Stimulated activated CD4-positive, alpha-beta T cell treated with anti-CD3 and anti-CD28 coated beads, TNF-alpha, amount 100 ng/mL, for 1 hour (primary cell): ENCODE measurements at places on chromosomes 3 and 15.

DNA sequence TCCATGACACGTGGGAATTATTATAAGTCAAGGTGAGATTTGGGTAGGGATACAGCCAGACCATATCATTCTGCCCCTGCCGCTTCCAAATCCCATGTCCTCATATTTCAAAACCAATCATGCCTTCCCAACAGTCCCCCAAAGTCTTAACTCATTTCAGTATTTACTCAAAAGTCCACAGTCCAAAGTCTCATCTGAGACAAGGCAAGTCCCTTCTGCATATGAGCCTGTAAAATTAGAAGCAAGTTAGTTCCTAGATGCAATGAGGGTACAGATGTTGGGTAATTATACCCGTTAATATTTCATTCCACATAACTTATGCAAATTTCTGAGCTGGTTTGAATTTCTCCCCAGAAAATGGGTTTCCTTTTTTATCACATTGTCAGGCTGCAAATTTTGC lies 47.7 kb downstream of the RNF111 start:
- DNase-seq: no peak

DNA sequence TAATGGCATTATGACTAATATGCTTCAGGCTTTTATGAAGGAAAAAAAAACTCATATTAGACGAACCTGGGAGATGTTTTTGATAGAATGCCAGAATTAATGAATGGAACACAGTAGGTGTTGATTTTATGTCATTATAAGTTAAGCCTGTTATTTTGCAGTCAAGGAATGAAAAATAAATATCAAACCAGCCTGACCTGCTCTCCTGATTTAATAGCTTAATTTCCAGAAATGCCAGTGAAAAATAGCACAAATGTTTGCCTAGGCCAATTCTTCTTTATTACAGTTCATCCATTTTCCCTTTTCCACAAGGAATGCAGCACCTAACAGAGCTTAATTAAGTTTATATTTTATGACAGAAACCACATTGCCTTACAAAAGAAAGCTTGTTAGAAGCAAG lies 292.0 kb downstream of the TBL1XR1 start:
- DNase-seq: no peak

DNA sequence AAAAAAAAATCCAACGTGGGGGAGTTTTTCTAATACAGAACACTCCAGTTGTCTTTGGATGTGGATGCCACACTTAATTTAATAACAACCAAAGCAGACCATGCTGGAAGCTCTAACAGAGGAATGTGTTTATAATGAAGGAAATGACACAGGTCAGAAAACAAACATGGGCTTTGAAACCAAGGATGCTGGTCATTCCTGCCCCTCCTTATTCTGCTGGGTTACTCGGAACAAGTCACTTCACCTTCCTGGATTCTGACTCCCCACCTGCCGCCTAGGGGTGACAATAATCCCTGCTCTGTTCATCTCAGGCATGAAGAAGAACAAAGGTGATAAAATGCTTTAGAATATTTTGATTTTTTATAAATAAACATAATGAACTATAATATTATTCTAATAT lies 240.9 kb upstream of the ADAMTS9 start:
- DNase-seq: no peak

GRCh38 chr3:47022641-47023071 lies 43.2 kb downstream of the NBEAL2 start:
- DNase-seq: no peak

DNA sequence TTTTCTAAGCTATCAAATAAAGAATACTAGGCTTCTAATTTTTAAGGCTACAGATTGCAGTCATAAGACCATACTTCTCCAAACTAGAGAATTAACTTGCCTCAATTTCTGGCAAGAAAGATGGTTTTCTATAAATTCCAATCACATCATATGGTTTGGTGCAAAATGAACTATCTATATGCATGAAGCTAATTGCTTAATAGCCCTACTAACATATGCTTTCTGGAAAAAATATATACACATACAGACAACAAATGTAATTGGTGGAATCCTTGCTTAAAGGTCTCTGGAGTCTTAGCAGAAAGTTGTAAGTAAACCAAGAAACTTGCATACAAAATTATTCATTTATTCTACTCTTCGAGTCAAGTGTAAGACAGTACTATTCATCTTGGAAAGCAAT lies 113.1 kb upstream of the NANOGP8 start:
- no peak for DNase-seq

DNA sequence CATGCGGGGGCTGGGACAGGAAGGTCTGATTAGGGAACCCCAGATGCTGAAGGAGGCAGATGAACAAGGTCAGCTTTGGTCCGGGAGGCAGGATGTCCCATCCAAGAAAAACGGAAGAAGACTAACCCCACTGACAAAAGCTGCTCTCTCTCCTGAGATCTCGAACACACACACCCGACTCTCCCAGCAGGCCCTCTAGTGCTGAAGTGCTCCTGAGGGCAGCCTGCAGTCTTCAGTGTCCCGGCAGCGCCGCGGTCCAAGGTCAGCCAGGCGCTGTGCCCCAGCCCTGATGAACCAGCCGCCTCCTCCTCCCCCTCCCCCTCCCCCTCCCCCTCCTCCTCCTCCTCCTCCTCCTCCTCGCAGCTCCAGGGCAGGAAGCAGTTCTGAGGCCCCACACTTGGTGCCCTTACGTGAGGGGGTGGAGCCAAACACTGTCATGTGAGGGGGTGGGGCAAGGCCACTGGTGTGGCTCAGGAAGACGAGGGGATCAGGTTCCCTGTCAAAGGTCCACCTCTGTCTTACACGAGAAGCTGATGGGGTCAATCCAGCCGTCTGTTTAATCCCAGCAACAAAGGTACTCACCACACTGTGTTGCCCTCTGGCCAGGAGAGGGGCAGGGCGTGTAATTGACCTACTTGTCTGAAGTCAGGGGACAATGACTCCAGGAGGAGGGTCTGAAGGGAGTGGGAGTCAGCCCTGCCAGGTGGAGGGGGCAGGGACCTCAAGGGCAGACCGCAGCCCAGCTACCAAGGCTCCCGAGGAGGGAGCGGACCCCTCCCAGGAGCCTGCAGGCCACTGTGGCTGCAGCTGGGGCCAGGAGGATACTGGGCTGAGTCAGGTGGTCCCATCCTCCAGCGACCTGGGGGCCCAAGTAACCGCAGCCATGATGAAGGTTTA lies 34.3 kb downstream of the PRR23E start:
- no peak for DNase-seq

GRCh38 chr3:146033950-146034349 lies 127.0 kb downstream of the PLOD2 start:
- DNase-seq: no peak

DNA sequence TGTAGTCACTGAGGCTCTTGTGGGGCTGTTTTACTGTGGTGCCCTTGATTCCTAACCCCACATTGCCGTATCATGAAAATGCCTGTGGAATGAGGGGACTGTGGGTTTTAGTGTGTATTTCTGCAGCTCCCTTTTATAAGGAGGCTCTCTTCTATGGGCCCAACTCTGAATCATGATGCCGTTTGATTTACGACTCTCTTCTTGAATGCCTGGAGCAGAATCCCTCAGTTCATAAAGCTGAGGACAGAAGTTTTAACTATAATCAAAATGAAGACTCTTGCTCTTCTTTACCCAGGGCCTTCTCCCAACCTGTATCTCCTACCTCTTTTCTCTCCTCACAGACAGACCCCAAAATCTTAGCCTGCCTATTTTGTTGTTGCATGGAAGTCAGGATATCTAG lies 109.5 kb downstream of the RARB start:
- no peak for DNase-seq

DNA sequence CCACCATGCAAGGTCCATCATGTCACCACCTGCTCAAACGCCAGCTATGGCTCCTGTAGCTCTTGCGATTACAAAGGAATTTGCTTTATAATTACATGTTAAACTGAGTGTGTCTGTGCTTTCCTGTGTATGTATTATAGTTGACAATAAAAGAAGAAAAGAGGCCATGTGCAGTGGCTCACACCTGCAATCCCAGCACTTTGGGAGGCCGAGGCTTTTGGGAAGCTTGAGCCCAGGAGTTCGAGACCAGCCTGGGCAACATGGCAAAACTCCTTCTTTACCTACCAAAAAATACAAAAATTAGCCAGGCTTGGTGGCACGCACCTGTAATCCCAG lies 27.0 kb downstream of the ATRIP start:
- DNase-seq: no peak

- no peak for DNase-seq
Measured at GRCh38 chr15:90957791-90958190, 3.1 kb downstream of the RCCD1 start.

GRCh38 chr3:147369661-147370123 lies 36.7 kb downstream of the ZIC4 start:
- no peak for DNase-seq

GRCh38 chr3:150414258-150414657 lies 6.2 kb downstream of the TSC22D2 start:
- no peak for DNase-seq
